ENCODE measurements at places on chromosomes 12 and 14. TPM values are rescaled to one million over a fixed set of nuclear protein-coding genes. Genes with fewer than 3 reads are reported as not detected.

PACS2 gene
- total RNA-seq, result 33.0 TPM

MAP3K9 gene
- 4.5 TPM for total RNA-seq

SPX gene
- 0.07 TPM for total RNA-seq

RFX4 gene
- total RNA-seq, result not detected

RSRC2 gene
- 46.2 TPM for total RNA-seq

TMTC3 gene
- total RNA-seq, result 17.9 TPM

Measured in HT1080 (cell line).